ENCODE measurements at places on chromosomes 7 and 10. TPM values are rescaled to one million over a fixed set of nuclear protein-coding genes. Genes with fewer than 3 reads are reported as not detected.

- peaks cover 75% of the 10 kb centered on the region for H3K4me1 ChIP-seq
- no peaks in the 10 kb centered on the region for H3K27me3 ChIP-seq
- H3K36me3 ChIP-seq = peaks cover 3% of the 10 kb centered on the region
- H3K4me3 ChIP-seq = no peak overlapping the region
- no peak overlapping the region for H3K27ac ChIP-seq
- DNase-seq = no peak
These were observed 94.2 kb downstream of the NRBF2 start for GRCh38 chr10:63227207-63227895.

GRCh38 chr7:43260980-43261878 lies 148.8 kb downstream of the HECW1 start:
- H3K27ac ChIP-seq = no peak overlapping the region
- H3K4me3 ChIP-seq = no peak overlapping the region
- no peaks in the 10 kb centered on the region for H3K27me3 ChIP-seq
- no peaks in the 10 kb centered on the region for H3K4me1 ChIP-seq
- H3K36me3 ChIP-seq = no peaks in the 10 kb centered on the region

- peaks cover 14% of the 10 kb centered on the region for H3K27me3 ChIP-seq
- H3K27ac ChIP-seq = no peak overlapping the region
- H3K4me1 ChIP-seq = no peaks in the 10 kb centered on the region
- peaks cover 12% of the 10 kb centered on the region for H3K36me3 ChIP-seq
These were observed 53.3 kb downstream of the HTR5A start for GRCh38 chr7:155123413-155123812.

GRCh38 chr7:78993341-78993740 lies 460.1 kb downstream of the MAGI2 start:
- H3K27ac ChIP-seq = no peak overlapping the region
- DNase-seq = no peak
- no peaks in the 10 kb centered on the region for H3K4me1 ChIP-seq
- H3K4me3 ChIP-seq = no peak overlapping the region
- H3K27me3 ChIP-seq = no peaks in the 10 kb centered on the region

- peak overlapping the region; percentile 15 for H3K4me3 ChIP-seq
- no peaks in the 10 kb centered on the region for H3K27me3 ChIP-seq
- no peak for DNase-seq
- H3K27ac ChIP-seq = no peak overlapping the region
These were observed 200.1 kb downstream of the SKAP2 start for GRCh38 chr7:26664274-26664673.

GRCh38 chr7:12323415-12323814 lies 80.2 kb downstream of the VWDE start:
- H3K4me3 ChIP-seq = no peak overlapping the region
- H3K27me3 ChIP-seq = no peaks in the 10 kb centered on the region
- no peak overlapping the region for H3K27ac ChIP-seq
- no peaks in the 10 kb centered on the region for H3K36me3 ChIP-seq
- DNase-seq = no peak

DNA sequence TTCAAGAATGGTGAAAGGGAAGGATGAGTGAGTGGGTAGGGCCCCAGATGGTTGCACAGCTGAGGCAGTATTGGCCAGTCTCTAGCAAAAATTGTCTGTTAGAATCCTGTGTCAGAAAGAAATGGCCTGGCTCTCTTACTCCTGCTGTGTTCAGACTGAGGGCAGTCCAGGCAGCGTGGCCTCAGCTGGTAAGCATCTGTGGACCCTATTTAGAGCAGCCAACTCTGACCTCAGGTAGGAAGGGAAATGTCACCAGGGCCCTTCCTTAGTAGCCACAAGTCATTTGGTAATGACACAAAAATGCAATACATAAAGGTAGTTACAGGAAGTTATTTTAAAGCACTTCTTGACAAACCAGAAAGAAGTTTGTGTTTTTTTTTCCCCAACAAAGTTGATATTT lies 1194.7 kb downstream of the CNTNAP2 start:
- H3K4me3 ChIP-seq = peak overlapping the region; percentile 22
- H3K36me3 ChIP-seq = no peaks in the 10 kb centered on the region
- H3K27ac ChIP-seq = no peak overlapping the region
- H3K4me1 ChIP-seq = no peaks in the 10 kb centered on the region
- DNase-seq = no peak

- no peaks in the 10 kb centered on the region for H3K36me3 ChIP-seq
- no peak for DNase-seq
- H3K4me1 ChIP-seq = no peaks in the 10 kb centered on the region
- no peak overlapping the region for H3K27ac ChIP-seq
- peaks cover 46% of the 10 kb centered on the region for H3K27me3 ChIP-seq
- H3K4me3 ChIP-seq = no peak overlapping the region
These were observed 28.9 kb upstream of the PRKAG2 start for GRCh38 chr7:151905766-151906165.

GRCh38 chr7:94662548-94662947 lies 6.6 kb upstream of the SGCE start:
- H3K36me3 ChIP-seq = no peaks in the 10 kb centered on the region
- no peak overlapping the region for H3K4me3 ChIP-seq
- H3K27me3 ChIP-seq = no peaks in the 10 kb centered on the region
- peaks cover 4% of the 10 kb centered on the region for H3K4me1 ChIP-seq
- no peak for DNase-seq
- no peak overlapping the region for H3K27ac ChIP-seq

DNA sequence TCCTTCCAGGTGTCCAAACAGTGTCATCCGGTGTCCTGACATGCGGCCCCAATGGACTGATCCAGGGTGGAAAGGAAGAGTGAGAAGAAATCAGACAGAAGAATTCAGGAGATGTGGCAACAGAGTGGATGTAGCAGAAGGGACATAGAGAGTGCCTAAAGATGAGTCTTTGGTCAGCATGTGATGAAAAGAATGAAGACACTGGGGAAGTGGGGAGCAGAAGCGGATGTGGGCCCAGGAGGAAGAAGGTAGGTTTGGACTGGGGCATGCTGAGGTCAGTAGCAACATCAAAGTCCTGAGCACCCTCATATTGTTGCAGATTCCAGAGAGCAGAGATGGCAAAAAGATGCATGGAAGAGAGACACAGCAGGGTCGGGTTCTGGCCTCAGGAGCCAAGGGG lies 71.8 kb upstream of the STEAP1B start:
- DNase-seq = no peak
- peak overlapping the region; percentile 2 for H3K27ac ChIP-seq
- H3K27me3 ChIP-seq = no peaks in the 10 kb centered on the region
- H3K4me3 ChIP-seq = no peak overlapping the region

DNA sequence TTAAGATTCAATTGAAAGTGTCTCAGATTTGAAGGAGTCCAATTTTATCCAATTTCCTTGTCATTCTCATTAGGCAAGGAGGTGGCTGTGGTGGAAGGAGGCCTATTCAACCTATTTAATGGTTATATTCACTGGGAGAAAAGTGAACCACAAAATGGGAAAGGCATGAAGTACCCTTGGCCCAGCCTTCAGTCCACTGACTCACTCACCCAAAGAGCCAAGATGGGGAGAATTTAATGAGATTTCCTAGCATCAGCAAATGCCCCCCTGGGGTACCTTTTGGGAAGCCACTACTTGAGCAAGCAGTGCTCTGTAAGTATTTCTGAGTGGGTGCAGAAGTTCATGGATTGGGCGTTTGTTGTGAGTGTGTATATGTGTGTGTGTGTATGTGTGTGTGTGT lies 144.1 kb downstream of the NRP1 start:
- no peak overlapping the region for H3K4me3 ChIP-seq
- no peaks in the 10 kb centered on the region for H3K36me3 ChIP-seq
- H3K27ac ChIP-seq = no peak overlapping the region
- no peaks in the 10 kb centered on the region for H3K4me1 ChIP-seq
- DNase-seq = no peak
- H3K27me3 ChIP-seq = peaks cover 8% of the 10 kb centered on the region

GRCh38 chr7:7969306-7970236 lies 975 bp downstream of the GLCCI1 start:
- no peak overlapping the region for H3K27ac ChIP-seq
- peak overlapping the region; percentile 96 for H3K4me3 ChIP-seq
- peak; percentile 61 for DNase-seq
- no peaks in the 10 kb centered on the region for H3K27me3 ChIP-seq
- no peaks in the 10 kb centered on the region for H3K36me3 ChIP-seq

DNA sequence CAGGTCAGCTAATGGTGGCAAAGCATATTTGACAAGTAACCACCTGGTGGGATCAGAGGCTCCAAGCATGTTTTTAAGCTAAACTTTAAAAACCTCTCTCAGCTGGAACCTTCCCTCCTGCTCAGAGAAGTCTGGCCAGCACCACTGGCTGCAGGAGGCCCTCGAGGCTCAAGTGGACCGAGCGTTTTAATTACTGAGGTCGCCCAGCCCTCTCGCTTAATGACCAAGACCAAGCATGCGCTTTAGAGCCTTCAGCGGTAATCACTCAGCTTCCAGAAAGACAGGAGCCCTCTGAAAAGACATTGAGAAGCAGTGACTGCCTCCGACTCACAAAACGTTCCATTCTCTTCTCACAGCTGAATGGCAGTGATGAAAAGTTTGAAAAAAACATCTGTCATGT lies 383.4 kb upstream of the ADARB2 start:
- H3K36me3 ChIP-seq = no peaks in the 10 kb centered on the region
- no peaks in the 10 kb centered on the region for H3K4me1 ChIP-seq
- H3K27me3 ChIP-seq = peaks cover 4% of the 10 kb centered on the region
- no peak for DNase-seq

DNA sequence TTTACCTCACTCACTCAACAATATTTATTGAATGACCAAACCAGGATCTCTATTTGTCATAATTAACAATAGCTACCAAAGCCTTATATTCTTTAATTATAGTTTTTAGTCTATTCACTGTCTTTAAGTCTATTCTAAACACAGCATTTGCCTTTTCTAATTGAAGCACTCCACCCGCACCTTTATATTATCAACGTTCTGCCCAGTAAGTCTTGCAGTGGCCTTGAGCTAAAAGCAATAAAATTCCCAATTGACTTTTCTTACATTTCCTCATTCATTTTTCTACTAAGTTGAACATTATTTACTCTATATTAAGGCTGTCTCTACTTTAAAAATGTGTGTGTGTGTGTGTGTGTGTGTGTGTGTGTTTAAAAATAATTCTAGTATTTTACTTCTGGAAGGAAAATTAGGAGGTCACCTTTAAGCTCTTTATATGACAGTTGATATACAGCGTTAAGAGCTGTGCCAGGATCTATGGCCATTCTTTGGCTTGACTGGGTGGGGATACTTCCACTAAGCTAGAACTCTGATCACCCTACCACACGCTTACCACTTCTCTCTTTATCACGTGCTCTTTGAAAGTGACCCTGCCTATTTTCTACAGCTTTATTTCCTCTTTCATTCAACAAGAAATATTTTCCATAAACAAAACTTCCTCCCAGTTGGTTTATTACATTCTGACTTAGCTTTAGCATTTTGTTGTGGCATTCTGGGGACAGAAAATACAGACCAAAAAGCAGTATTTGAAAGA lies 8.8 kb downstream of the PAPSS2 start:
- peaks cover 16% of the 10 kb centered on the region for H3K27me3 ChIP-seq
- DNase-seq = no peak

GRCh38 chr7:143355450-143356385 lies 6.8 kb downstream of the FAM131B start:
- H3K27me3 ChIP-seq = peaks cover 61% of the 10 kb centered on the region
- DNase-seq = no peak
- H3K4me3 ChIP-seq = no peak overlapping the region
- H3K4me1 ChIP-seq = peaks cover 3% of the 10 kb centered on the region

GRCh38 chr10:104054430-104054829 lies 31.2 kb downstream of the COL17A1 start:
- H3K27ac ChIP-seq = no peak overlapping the region
- H3K36me3 ChIP-seq = no peaks in the 10 kb centered on the region
- H3K4me3 ChIP-seq = no peak overlapping the region

DNA sequence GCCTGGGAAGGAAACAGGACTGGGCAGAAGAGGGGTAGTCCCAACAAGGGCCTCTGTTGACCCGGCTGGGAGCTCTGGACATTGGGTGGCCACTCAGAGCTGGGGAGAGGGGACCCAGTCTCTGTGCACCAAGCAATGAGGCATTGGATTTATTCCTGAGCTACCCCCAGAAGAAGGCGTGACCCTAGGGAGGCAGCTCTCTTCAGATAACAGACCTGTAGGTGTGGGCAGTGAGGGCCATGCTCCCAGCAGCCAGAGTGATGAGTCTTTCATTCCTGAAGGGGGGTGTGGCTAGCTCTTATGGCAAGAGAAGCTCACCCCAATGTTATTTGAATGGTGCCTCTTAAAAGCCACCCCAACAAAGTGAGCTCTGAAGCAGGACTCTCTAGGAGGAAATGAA lies 20.4 kb downstream of the TEX36 start:
- H3K27me3 ChIP-seq = peaks cover 23% of the 10 kb centered on the region
- H3K4me3 ChIP-seq = no peak overlapping the region
- H3K4me1 ChIP-seq = no peaks in the 10 kb centered on the region
- no peak for DNase-seq
- no peaks in the 10 kb centered on the region for H3K36me3 ChIP-seq

DNA sequence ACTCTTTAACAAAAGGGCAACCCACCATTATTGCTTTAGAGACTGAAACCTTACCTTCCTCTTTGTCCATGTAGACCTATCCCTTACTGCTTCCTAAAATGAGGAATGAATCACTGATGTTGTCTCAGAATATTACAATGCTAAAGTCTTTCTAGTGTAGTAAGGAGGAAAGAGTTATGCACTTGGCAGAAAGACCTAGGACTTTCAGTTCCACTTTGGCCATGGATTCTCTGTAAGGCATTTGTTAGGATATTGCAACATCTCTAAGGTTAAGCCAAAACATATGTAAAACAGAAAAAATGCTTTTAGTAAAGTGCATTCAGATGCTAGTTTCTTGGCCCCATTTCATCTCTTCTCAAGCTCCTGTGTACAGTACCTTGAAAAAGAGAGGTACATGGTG lies 230.9 kb downstream of the PARD3 start:
- H3K36me3 ChIP-seq = no peaks in the 10 kb centered on the region
- H3K4me3 ChIP-seq = no peak overlapping the region
- H3K4me1 ChIP-seq = no peaks in the 10 kb centered on the region

DNA sequence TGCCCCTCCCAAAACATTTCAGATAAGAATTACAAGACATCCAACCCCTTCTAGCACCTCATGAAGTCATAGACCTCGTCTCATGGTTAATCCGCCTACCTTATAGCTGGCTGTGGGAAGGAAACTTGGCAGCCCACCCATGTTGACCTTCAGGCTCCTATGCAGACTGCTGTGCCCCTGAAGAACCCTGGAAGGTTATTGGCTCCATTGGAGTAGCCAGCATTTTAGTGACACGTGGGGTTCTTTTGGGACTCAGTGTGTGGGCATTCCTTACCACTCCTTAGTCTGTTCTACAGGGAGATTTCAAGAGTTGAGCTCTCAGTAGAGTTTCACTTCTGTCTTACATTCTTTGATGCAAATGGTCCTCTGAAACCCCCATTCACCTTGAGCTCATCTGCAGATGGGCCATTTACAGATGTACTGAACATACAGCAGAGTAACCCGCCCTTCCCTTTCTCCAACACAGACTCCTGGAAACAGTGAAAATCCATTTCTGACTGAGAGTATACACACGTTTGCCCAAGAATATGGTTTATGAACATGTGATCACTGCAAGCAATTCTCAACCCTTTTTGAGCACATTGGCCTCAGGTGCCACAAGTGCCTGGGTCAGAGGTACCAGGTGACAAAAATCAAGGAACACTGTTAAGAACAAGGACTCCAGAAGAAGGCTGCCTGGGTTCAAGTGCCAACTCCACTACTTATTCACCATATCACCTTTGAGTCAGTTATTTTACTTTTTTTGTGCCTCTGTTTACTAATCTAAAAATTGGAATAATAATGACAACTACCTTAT lies 54.0 kb upstream of the HECW1 start:
- H3K27ac ChIP-seq = no peak overlapping the region
- H3K27me3 ChIP-seq = no peaks in the 10 kb centered on the region
- no peaks in the 10 kb centered on the region for H3K36me3 ChIP-seq
- no peak overlapping the region for H3K4me3 ChIP-seq
- H3K4me1 ChIP-seq = no peaks in the 10 kb centered on the region

Gene TOMM7
- polyA plus RNA-seq = 264 TPM

Gene ITIH5
- not detected for polyA plus RNA-seq

Gene UPK3B
- polyA plus RNA-seq = not detected

Gene GPR37
- not detected for polyA plus RNA-seq

Gene THNSL1
- 6.2 TPM for polyA plus RNA-seq

Gene CYP26A1
- not detected for polyA plus RNA-seq

Gene ZNF518A
- polyA plus RNA-seq = 17.5 TPM

Gene MYH16
- not detected for polyA plus RNA-seq
